Memory B cell (primary cell): ENCODE measurements at places on chromosomes 16 and 17.

- no peak for DNase-seq
Measured at GRCh38 chr17:47287068-47287467, 33.4 kb downstream of the ITGB3 start.

DNA sequence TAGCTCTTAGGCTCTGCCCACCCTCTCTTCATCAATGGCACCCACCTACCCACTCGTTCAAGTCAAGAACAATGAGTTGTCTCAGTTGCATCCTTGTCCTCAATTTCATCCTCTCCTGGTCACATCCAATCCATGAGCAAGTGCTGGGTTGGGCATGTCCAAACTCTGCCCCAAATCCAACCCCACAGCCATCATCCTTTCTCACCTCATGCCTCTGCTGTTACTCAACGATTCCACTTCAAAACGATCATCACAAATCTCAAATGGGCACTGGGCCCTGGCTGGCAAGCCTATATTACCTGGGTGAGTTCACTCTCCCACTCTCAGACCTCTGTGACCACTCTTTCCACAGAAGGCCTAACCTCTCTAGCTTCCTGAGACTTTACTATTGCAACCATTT lies 12.0 kb upstream of the TEX2 start:
- DNase-seq, result no peak

DNA sequence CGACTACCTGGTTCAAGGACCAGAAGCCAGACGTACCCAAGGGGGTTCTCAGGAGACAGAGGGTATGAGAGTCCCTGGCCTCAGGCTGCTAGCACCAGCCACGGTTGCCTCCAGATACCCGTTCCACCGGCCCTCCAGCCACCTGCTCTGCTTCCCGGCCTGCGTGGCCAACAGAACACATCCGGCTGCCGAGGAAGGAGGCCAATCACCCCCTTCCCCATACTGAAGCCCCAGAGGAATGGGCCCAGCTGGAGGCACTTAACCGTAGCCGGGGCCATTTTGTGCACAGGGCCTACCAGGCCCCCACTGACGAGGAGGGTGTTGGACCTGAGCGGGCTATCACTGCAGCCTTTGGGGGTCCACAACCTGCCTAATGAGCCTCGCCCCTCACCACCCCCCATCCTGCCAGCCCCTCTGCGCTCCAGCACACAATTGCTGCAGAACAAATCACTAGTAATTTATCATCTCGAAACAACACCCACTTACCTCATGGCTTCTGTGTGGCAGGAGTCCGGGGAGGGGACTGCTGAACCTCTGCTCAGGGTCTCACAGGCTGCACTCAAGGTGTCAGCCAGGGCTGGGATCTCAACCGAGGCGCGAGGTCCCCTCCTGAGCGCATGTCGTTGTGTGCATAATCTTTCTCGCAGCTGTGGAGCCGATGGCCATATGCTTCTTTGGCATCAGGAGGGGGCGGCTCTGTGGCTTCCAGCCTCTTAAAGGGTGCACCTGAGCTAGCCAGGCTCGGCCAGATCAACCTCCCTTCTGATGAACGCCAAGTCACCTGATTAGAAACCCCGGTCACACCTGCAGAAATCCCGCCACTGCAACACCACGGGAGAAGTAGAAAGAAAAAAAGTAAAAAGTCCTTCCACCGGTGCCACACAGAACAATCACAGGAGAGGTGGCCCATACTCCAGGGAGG lies 10.1 kb upstream of the KREMEN2 start:
- no peak for DNase-seq

- DNase-seq, result no peak
Measured at GRCh38 chr17:75067856-75068255, 19.9 kb upstream of the SLC16A5 start.

GRCh38 chr16:707062-707538 lies 1.5 kb upstream of the FBXL16 start:
- DNase-seq, result no peak

- DNase-seq, result no peak
Measured at GRCh38 chr17:72510351-72511016, 389.7 kb downstream of the SOX9 start.

DNA sequence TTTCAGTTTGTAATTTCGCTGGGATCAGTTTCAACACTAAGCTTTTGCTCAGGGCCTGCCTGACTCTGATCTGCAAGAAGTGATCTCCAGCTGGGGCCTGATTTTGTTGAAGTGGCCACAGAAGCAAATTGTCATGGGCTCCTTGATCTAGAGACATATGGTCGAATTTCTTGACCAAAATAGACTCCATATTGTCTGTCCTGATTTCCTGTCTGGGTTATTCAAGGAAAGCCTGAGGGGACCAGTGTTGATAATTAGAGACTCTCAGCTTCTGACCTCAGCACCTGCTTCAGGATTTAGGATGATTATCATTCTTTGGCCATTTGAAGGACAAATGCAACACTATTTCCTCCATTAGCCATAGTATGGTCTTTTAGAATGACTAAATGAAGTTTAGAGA lies 48.9 kb upstream of the MSI2 start:
- DNase-seq, result no peak

DNA sequence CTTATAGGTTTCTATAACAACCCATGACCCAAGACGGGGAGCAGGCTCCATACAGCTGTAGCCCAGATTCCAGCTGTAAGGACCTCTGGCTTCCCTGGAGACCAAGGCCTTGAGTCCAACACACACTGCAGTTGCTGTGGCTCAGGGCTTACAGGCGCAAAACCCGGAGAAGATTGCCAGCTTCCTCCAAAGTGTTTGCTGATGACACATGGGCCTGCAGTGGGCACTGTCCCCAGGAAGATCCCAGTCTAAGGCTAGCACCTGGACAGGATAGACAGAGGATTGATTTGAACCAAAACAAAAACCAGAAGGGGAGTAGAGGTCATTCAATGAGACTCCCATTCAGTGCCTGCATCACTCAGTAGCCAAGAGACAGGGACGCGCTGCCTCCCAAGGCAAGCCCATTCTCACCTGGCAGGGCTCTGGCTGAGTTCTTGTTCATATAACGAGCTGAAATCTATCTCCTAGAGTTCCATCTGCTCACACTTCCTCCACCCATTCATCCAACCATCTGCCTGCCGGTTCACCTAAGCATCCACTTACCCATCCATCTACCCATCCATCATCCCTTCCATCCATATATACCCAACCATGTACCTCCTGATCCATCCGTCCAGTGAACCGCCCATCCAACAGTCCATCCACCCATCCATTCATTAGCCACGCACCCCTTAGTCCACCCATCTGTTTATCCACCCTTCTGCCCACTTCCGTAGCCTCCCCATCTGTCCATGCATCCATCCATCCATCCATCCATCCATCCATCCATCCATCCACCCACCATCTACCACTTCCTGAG lies 10.2 kb downstream of the RAB11FIP4 start:
- DNase-seq, result no peak

DNA sequence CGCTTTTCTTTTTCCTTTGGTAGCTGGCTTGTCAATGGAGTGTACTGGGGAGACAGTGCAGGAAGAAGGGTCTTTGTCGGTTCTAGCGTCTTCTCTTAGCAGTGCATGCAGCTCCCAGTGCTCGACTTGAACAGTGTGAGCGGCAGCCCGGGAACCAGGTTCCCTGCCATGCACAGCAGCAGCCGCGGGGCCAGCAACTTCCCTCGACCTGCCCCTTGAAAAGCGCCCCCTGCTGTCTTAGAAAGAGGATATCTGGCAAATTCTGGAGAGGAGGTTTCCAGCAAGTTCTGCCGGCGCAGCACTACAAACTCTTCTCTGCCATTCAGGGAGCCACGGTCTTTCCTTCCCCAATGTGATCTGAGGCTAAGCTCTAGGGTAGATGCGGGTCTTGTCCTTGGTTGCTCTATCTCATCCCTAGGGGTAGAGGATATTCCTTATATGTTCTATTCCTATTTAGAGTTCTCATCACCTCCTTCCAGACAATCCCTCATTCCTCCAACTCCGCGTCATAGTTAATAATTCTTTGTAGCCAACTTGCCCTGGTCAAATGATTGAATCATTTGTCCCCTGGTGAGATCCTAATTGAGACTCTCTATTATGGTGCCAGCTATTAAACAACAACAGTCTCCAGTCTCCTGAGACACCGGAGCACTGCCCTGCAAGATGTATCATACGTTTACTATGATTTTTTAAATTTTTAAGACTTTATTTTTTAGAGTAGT lies 451.3 kb downstream of the PMP22 start:
- no peak for DNase-seq

- no peak for DNase-seq
Measured at GRCh38 chr17:76816590-76817135, 51.5 kb upstream of the MGAT5B start.

- peak; percentile 23 for DNase-seq
Measured at GRCh38 chr17:7848131-7848579, 6.7 kb upstream of the TMEM88 start.

DNA sequence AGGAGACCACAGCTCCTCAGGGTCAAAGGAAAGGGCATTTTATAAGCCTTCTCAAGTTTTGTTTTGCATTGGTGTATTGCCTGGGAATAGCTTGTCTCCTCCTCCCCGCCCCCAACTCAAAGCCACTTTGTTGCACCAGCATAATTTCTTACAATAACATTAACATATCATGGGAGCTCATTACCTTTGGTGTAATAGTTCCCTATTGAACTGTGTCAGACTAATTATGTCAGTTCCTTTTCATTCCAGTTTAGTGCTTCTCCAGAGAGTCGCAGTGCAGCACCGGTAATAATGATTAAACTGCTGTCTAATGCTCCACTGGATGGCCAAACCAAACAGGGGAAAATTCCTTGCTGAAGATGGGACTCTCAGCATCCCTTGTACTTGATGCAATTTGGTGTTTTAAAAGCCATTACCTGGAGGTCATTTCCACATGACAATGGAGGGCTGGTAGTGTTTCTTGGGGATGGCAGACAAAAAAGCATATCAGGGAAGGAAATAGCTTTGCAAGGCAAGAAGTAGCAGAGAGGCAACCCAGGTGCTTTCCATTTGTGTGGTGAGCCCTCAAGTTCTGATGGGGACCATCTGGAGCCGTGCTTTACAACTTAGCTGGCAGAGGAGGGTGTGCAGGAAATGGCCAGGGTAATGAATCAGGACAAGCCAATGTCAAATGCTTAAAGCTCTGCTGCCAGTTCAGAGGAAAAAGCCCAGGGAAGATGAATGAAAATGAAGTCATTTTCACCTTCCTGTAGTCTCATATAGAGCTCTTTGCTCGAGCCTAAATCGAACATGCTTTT lies 91.5 kb upstream of the NLRP1 start:
- DNase-seq, result no peak
